Stimulated activated CD8-positive, alpha-beta memory T cell treated with anti-CD3 and anti-CD28 coated beads, Interleukin-4, amount 100 ng/mL, for 4 hours (primary cell): ENCODE measurements at places on chromosomes 4 and X.

- DNase-seq, result no peak
Measured at GRCh38 chrX:101417981-101418841, 10.2 kb downstream of the HNRNPH2 start.

DNA sequence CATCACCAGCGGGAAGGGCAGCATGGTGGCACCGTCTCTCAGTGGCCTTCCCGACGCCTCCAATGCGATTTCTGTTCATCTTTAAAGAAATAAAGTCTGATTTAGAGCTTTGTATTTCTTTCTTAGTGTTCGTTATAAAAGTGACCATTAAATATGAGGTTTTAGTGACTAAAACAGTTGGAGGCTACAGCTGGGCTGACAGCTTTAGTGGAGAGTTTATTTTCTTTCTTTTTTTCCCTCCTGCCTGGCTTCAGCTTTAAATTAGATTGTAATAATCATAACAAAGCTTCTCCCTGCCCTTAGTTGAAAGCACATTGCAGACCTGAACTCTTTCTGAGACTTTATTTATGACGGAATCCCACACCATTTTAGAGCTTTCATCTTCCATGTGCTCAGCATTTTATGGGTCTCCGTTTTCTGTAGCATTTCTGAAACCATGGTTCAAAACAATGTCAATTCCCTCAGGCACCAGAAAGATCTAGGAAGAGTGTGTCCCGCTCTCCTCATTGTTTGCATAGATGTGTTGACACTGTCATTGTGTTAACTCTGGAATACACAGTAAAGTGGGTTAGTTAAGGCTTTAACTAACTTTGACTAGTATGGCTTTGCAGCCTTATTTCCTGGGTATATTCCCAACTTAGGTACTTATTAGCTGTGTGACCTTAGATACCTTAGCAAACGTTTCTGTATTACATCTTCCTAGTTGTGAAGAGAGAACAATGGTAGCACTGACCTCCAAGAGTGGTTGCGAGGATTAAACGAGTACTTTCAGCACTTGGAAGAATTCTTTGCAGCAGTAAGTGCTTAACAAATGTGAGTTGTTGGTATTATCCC, 97.4 kb upstream of the PGRMC2 start:
- DNase-seq, result no peak

DNA sequence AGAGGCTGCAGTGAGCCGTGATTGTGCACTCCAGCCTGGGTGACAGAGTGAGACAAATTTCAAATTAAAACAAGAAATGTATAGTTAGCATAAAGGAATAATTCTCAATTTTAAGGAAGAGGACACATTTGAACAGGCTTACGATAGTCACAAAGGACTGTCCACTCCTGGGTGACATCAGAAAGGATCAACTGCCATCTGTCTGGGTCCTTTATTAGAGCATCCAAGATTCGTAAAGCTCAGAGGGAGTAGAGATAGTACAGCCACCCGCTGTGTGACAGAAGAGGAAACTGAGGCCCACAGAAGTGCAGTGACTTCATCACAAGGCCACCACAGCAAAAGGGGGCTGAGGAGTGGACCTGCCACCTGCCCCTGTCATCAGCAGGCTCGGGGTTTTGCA, 149.3 kb upstream of the RBPJ start:
- no peak for DNase-seq

- no peak for DNase-seq
Measured at GRCh38 chr4:7435471-7436061, 836 bp upstream of the PSAPL1 start.

GRCh38 chr4:33566649-33567048, 2677.7 kb downstream of the ARAP2 start:
- DNase-seq, result no peak

DNA sequence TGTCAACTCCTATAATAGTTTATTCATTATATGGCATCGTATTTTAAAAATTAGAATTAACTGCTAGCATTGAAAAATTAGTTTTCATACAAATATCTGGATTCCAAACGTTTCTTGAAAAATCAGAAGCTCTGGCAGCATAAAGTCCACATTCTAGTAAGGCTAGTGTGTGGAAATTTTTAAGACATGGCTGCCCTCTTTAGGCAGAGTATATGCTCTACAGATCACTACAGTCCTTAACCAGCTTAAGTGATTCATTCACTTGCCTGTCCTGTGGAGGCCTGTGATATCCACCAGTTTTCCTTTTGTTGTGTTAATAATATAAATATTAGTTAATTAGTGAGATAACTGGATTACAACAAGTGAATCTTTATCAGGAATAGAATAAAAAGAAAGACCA, 287.2 kb downstream of the OPHN1 start:
- DNase-seq, result no peak

GRCh38 chrX:87901060-87901459, 383.5 kb downstream of the KLHL4 start:
- no peak for DNase-seq

DNA sequence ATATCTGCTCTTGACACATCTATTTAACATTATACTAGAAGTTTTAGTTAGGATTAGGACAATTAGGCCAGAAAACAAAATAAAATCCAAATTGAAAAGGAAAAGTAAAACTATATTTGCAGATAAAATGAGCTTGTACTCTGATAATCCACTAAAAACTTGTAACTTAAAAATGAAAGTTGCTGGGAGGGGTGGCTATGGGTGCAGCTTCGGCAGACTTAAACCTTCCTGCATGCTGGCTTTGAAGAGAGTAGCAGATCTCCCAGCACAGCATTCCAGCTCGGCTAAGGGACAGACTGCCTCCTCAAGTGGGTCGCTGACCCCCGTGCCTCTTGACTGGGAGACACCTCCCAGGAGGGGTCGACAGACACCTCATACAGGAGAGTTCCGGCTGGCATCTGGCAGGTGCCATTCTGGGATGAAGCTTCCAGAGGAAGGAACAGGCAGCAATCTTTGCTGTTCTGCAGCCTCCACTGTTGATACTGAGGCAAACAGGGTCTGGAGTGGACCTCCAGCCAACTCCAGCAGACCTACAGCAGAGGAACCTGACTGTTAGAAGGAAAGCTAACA, 2379.9 kb downstream of the ARAP2 start:
- DNase-seq, result no peak

GRCh38 chr4:79294064-79294463, 31.8 kb downstream of the NAA11 start:
- DNase-seq, result no peak

DNA sequence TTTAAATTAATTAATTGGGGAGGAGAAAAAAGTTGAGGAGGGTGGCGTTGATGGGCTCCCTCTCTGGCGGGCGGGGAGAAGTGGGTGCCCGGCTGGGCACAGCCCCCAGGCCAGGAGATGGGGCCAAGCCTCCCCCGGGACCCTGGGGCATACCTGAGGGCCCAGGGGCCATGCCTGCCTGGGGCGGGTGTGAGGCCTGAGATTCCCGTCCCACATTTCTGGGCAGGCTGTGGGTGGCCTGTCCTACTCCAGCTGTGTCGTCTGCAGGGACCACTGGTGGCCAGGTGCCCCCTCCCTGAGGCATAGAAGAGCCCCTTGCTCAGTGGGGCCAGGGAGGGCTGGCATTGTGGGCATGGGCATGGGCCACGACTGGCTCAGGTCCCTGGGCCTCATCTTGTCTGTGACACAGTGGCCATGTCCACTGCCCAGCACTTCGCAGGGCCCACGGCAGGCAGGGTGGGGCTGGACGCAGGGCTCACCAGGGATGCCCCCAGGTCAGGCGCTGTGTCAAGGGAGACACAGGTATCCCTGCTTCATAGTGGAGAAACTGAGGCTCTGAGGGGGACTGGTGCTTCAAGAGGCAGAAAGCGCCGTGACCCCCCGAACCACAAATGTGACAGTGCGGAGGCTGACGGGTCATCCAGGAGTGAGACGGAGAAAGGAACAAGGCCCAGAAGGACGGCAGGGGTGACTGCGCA, 60.1 kb downstream of the FAM53A start:
- no peak for DNase-seq

GRCh38 chr4:7808181-7808580, 131.5 kb downstream of the AFAP1 start:
- DNase-seq, result no peak

DNA sequence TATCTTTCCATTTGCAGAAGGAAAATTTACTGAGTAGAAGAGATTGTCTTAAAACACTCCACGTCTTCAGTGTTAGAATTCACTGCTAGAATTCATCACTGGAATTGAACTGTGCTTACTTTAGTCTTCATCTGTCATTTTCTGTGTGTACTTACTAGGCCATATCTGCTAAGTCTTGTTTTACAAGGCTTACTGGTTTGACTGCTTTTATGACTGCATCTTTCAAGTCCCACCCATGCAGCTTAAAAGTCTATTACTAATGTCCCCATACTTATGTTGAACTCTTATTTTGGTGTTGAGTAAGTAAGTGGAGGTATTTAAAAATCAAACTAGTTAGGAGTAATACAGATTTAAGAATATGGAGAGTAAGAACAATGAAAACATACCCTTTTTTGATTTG, 14.6 kb downstream of the CLCN3 start:
- no peak for DNase-seq

- DNase-seq, result no peak
Measured at GRCh38 chrX:136094962-136095361, 52.4 kb upstream of the FHL1 start.

DNA sequence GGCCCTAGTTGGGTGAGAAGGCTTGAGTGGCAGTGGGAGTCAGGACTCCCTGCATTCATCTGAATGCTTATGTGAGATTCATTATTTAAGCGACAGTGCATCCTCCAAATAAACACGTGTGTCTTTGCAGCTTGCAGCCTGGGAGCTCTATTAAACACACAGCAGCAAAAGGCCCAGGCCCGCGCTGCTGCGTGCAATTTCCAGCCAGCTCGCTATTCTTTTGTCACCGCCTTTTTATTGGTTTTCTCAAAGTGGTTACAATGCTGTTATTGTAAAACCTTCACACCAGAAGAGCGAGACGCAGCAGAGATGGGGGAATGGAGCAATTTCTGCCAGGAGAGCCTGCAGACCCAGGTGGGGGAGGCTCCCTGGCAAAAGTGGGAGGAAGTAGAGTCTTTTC, 252.5 kb downstream of the BCOR start:
- no peak for DNase-seq

DNA sequence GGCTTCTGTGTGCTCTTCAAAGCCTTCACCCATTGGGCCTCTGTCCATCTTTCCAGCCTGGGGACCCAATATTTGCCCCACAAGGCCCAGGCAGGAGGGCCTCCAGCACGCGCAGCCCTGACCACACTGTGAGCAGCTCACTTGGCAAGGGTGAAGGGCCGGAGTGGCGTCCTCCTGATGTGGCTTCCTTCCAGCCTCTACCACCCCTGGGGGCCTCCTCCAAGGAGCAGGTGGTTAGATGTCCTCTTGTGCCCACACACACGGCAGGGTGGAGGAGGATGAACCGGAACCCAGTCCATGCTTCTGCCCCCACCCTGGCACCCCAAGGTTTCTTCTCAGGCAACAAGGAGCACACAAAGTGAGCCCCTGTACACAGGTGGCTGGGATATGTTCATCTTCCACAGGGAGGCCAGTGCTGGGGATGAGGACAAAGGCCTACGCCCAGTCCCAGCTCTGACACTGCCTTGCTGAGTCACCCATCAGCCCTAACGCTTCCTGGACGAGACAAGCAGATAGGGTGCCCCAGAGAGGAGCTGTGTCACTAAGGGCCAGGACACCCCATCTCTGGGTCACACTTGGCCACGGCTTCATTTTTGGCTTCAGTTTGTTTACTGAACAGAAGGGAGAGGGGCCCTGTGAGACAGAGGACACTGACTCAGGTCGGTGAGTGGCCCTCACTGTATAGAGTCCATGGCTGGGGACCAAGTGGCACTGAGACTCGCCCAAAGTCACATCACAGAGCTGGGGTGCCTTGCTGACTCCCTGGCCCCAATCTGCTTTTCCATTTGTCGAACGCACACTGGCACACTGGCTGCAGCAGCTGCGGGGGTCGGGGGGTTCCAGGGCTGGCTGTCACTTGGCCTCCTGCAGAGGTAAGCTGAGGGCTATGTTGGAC, 1.9 kb downstream of the UBL4A start:
- no peak for DNase-seq

- DNase-seq, result no peak
Measured at GRCh38 chrX:14673236-14673635, 143.9 kb downstream of the GLRA2 start.

DNA sequence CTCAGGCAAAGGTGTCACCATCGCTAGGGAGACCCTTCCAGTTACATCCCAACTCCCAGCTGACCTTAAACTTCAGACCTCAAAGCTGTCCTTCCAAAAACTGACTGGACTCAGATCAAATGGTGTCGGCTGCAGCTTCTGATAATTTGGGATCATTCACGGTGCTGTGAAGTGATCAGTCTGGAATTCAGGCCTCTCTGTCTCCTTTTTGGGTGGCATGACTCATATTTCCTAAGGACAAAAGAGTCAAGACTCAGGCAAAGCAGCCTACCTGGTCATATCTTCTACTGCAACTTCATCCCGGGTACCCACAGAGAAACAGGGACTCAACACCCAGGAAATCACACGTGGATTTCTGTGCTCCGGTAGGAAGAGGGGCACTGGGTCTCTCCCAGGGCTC, 87.6 kb downstream of the SORCS2 start:
- DNase-seq, result no peak

- DNase-seq, result no peak
Measured at GRCh38 chrX:100650841-100651240, 6.8 kb downstream of the SRPX2 start.

- DNase-seq, result no peak
Measured at GRCh38 chrX:22399437-22400192, 126.9 kb downstream of the CBLL2 start.

GRCh38 chrX:13220916-13221315, 98.9 kb downstream of the ATXN3L start:
- DNase-seq, result no peak

- no peak for DNase-seq
Measured at GRCh38 chrX:46236411-46236810, 308.8 kb downstream of the ZNF674 start.

DNA sequence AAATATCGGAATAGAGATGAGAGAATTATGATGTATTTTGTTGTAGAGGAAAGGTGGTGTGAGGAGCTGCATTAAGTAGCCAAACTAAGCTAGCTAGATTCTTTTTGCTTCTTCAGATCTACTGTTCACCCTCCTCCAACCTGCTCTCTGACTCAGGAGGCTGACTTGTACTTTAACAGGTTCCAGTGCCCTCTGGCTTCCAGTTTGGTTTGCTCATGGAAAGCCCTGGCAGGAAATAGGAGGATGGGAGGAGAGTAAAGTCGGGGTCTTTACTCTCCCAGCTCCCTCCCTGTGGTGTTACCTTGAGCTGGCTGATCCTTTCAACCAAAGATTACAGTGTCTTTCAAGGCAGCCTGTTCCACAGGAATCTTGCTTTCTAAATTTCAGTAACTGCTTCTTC, 277.0 kb upstream of the EDA2R start:
- DNase-seq, result no peak

- no peak for DNase-seq
Measured at GRCh38 chr4:173878701-173879100, 348.7 kb upstream of the HAND2 start.

- DNase-seq, result no peak
Measured at GRCh38 chr4:139919004-139919403, 235.0 kb downstream of the MAML3 start.

DNA sequence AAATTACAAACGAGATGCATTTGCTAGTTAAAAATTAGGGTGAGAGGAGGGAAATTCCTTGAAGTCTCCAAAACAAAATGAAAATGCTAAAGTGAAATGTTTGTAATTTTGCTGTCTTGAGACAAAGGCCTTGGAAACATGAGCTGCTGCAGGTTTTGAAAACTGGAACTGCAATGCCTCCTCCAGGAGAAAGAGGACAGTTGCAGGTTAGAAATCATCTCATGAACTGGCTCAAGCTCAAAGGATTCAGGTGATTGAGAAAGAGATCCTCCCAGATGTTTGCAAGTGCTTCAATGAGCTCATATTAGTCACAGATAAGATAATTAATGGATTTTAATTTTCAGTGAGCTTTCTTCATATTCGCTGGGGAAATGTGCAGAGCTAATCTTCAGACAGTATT, 32.4 kb downstream of the SMPX start:
- no peak for DNase-seq
